NCI-H510A treated with DMSO at 0.1 percent for 48 hours (cell line): ENCODE measurements at places on chromosomes 13 and 19.
A peak's percentile ranks its signal among the peaks of the same experiment; 100 is the strongest.

DNA sequence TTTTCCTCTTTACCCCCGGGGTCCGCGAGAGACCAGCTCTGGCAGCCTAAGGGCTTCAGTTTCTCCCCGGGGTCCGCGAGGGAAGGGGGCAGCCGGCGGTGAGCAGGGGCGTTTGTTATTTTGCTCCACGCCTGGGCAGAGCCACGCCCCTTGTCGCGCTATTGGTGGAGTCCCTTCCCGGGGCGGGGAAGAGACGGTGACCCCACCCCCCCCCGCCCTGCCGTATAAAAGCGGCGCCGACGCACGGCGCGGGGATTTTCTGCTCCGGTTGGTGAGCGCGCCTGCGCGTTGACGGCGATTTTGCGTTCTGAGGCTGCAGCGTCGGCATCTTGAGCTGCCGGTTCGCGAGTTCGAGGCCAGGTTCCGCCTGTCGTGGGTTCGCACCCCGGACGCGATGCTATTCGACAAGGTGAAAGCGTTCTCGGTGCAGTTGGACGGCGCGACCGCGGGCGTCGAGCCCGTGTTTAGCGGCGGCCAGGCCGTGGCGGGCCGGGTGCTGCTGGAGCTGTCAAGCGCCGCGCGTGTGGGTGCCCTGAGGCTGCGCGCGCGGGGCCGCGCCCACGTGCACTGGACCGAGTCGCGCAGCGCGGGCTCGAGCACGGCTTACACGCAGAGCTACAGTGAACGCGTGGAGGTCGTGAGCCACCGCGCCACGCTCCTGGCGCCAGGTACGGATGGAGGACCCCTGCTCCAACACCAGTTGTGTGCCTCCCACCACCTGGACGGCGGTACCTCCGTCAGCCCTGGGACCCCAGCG, at the start of gene ARRDC2:
TSS of gene ARRDC2 (plus strand) at position 254 of the 757 bp plus-strand sequence. CDS start at position 395, 141 bp downstream.
- no peak for DNase-seq

DNA sequence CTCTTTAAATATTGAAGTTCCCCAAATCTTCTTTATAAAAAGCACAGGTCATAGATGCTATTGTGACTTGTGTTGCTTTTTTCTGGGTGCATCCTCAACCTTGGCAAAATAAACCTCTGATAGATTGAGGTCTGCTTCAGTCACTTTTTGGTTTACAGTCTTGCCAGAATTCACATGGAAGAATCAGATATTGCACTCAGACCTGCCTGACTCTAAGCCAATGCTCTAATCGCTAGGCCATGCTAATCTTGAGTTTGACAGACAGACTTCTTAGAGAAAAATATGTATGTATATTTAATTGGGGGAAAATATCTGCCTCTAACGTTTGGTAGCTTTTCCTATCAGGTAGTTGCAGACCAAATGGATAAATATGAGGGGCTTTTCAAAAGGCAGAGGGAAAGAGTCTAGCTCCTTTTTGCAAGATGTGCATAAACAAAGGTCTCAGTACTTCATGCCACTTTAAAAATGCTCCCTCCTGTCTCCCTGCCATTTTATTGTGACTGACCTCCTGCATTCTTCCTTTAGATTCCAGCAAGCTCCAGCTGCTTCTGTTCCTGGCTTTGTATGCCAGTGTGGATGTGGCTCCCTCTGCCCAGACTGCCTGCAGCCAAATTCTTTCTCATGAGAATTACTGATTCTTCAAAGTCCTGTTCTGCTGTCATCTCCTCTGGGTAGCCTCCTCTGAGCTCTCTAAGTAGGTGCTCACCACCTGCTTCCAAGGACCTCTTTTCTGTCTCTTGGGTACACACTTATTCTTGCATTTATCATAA, 42.4 kb upstream of the RFC3 start:
- peak; percentile 10 for DNase-seq

DNA sequence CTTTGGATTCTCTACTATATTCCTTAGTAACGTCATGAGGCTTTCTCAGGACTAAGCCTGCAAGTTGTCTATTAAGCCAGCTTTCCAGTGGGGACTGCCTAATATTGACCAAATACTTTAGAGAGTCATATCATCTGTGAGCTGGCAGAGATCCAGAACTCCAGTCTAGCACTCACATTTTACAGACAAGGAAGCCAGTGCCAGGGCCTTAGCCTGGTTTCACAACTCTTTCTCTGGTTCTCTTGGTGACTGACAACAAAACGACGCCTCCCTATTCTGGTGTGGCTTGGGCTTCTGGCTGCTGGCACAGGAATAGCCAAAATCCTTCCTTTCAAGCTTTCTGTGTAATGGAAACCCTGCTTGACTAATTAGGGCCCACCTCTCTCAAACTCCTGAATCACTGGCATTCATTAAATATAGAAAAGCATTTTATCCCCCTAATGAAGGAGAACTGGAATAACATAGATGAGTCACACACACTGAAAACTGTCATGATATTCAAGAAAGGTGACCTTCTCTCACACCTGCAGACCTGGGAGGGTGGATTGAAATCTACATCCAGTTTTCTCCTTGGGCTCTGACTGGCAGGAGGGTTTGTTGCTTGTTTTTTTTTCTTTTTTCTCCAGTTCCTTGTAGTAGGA, 75.2 kb upstream of the UBL3 start:
- DNase-seq = peak; percentile 66

DNA sequence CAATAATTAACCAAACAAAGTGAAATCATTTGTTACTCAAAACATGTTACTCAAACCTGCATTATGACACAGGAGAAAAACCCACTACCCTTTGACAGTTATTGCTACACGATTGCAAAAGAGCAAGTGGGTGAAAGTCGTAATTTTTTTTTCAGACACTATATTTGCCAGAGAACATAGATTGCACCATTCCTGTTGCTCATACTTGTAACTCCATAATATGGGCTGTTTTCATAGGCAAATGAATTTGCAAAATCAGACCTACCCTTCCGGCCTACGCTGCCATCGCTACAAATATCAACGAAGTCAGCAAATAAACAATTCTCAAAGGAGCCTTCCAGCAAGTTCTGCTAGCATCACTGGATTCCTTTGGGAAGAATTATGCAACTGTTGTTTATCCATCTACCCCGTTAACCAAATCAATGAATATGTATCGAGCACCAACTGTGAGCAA, 396.5 kb downstream of the IRS2 start:
- DNase-seq = no peak

DNA sequence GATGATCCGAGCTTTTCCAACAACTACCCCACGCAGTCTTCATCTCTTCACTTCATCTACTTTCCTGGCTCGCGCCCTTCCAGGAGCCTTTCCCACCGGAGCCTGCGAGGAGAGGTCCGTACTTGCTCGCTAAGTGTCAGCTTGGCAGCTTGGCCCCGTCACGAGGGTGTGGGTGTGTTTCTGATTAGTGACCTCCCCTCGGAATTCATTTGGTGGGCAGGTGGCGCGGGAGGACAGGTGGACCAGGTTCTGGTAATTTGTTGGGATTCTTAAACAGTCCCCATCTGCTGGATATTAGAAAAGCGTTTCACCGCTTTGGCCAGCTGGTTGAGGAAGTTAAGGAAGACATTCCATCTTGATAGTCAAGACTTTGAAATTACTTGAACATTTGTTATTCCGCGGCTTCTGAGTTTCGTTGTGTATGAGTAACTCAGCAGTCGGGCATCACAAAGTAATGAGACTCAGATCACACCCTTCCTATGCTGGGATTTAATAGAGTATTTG, 515 bp downstream of the UFM1 start:
- DNase-seq = no peak

GRCh38 chr13:103540382-103540765, 474.2 kb upstream of the SLC10A2 start:
- DNase-seq = no peak

DNA sequence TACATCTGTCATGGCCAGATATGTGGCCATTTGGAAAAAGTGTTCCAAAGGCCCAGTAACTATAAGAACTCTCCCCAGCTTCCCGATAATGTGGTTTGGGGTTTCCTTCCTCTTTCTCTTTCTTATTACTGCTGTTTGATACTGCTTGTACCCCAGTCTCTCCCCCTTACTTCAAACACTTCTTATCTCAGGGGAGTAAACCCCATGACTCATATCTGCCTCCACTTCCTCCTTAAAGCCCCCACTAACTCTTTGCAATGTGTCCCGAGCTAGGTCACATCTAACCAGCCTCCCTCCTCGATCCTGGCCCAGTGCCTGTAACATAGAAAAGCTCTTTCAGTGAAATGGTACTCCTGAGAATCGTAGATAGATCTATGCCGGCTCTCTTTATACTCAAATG, 82.4 kb upstream of the STARD13 start:
- DNase-seq = no peak

- DNase-seq = no peak
These were observed 225.5 kb upstream of the KLHL1 start for GRCh38 chr13:70333752-70334151.

DNA sequence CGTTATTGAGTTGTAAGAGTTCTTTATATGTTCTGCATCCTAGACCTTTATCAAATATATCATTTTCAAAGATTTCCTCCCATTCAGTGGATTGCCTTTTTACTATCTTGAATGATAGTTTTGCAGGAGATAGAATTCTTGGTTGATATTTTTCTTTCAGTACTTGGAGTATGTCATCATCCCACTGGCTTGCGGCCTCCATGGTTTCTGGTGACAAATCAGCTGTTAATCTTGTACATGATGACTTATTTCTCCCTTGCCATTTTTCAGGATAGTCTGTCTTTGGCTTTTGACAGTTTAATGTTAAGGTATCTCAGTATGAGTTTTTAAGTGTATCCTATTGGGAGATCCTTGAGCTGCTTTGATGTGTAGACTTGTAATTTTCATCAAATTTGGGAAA, 8.5 kb downstream of the ZNF557 start:
- no peak for DNase-seq

DNA sequence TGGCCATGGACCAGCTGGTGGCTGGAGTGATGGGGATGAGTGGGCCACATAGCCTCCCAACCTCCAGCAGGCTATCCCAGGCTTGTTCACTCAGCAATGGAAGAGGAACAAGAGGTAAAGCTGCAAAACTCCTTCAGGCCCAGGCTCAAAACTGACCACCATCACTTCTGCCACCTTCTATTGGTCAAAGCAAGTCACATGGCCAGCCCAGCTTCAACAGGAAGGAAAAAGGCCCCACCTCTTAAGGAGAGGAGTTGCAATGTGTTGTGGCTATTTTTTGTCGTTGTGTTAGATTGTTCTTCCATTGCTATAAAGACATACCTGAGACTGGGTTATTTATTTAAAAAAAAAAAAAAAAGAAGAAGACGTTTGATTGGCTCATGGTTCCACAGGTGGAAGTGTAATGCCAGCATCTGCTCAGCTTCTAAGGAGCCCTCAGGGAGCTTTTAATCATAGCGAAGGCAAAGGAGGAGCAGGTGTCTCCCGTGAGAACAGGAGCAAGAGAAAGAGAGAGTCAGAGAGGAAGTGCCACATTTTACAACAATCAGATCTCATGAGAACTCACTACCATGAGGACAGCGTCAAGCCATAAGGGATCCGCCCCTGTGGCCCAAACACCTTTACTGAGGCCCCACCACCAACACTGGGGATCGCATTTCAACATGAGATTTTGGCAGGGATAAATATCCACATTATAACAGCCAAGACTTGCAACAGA, 5.4 kb downstream of the IGSF23 start:
- DNase-seq = no peak

DNA sequence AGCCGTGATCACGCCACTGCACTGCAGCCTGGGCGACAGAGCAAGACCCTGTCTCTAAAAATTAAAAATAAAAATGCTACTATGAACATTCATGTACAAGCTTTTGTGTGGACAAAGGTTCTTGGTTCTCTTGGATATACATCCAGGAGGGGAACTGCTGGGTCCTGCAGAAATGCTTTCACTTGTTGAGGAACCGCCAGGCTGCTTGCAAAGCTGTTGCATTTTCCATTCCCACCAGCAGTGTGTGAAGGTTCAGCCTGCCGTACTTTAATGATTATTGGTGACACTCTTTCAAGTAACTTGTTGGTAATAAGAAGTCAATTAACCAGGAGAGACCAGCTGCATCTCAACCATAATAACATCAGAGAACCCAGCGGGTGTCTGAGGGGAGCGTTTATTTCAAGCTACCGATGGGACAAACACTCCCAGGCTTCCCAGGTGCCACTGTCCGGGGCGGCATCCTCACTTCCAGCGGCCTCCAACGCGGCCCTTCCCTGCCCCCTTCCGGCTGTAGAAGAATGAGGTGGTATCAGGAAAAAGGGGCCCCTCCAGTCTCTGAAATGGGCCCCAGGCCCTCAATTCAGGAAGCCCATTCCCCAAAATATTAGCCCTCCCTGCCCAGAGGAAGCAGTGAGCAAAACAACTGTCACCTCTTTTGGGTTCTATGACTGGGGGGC, 15.2 kb upstream of the PPP1R12C start:
- DNase-seq = no peak

DNA sequence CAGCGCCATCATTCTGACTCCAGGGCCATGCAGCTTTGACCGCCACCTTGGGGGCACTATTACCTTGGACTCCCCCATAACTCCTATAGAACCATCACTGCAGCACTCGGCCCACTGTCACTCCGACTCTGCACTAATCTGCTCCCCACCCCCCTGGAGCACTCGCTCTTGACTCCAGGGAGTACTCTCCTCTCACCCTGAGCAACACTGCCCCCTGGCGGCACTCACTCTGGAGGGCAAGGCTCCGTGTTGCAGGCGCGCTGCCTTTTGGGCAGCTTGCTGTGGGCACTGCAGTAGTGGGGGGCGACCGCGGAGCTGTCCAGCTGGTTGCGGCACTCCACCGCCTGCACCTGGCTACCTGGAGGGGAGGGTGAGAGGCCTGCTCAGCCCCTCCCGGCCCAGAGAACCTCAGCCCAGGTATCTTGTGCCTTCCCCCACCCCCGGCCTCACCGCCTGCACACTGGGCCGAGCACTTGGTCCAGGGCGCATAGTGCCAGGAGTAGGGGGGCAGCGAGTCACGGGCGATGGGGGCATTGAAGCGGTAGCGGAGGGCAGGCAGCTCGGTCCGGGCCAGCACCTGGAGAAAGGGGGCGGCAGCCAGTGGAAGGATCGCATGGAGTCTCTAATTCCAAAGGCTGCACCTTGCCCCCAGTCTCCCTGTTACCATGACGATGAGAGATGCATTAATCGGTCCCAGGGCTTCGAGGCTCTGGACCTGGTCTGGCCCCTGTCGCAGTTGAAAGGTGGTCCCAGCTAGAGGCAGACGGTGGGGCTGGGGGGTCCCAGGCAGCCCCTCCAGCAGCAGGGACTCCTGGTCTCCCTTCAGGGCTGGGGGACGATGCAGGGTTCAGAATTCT, 8.9 kb upstream of the MYO1F start:
- peak; percentile 22 for DNase-seq
